ENCODE measurements at places on chromosomes 2 and 18. TPM values are rescaled to one million over a fixed set of nuclear protein-coding genes. Genes with fewer than 3 reads are reported as not detected.

CRYGC gene
- not detected for total RNA-seq

MFSD6 gene
- 2.3 TPM for total RNA-seq

LDLRAD4 gene
- 0.59 TPM for total RNA-seq

TMEM131 gene
- total RNA-seq = 15.7 TPM

RFTN2 gene
- total RNA-seq = 4.4 TPM

PRKCE gene
- 105 TPM for total RNA-seq

CDKL4 gene
- 0.74 TPM for total RNA-seq

ANKRD62 gene
- total RNA-seq = not detected

MYOM1 gene
- 0.05 TPM for total RNA-seq

RGPD5 gene
- 6.5 TPM for total RNA-seq

NT5DC4 gene
- not detected for total RNA-seq

SULT6B1 gene
- not detected for total RNA-seq

CCDC121 gene
- 1.8 TPM for total RNA-seq

CDH19 gene
- not detected for total RNA-seq

SLC16A14 gene
- 1.5 TPM for total RNA-seq

ATL2 gene
- total RNA-seq = 25.9 TPM

KCNG2 gene
- not detected for total RNA-seq

CCDC141 gene
- total RNA-seq = 0.13 TPM

PRSS56 gene
- total RNA-seq = not detected

UGGT1 gene
- total RNA-seq = 46.8 TPM

SLC35F5 gene
- total RNA-seq = 45.8 TPM

NOSTRIN gene
- 11.0 TPM for total RNA-seq

KCNS3 gene
- total RNA-seq = 4.8 TPM

UGT1A8 gene
- not detected for total RNA-seq

ADCYAP1 gene
- 0.10 TPM for total RNA-seq

PLA2R1 gene
- total RNA-seq = 6.4 TPM

PFN4 gene
- total RNA-seq = not detected

ZSCAN30 gene
- 14.9 TPM for total RNA-seq

SH3BP4 gene
- total RNA-seq = 56.4 TPM

SULT1C4 gene
- total RNA-seq = 4.1 TPM

LAMA1 gene
- total RNA-seq = 0.25 TPM

BOLL gene
- not detected for total RNA-seq

IL1RL1 gene
- 21.9 TPM for total RNA-seq

KYNU gene
- total RNA-seq = 7.9 TPM

EEF1B2 gene
- 452 TPM for total RNA-seq

ZDBF2 gene
- 3.0 TPM for total RNA-seq

UGT1A4 gene
- total RNA-seq = not detected

C1D gene
- total RNA-seq = 23.1 TPM

DAPL1 gene
- total RNA-seq = not detected

C18orf54 gene
- 6.9 TPM for total RNA-seq

TSPYL6 gene
- not detected for total RNA-seq

ACTG2 gene
- total RNA-seq = 0.25 TPM
